ENCODE measurements at places on chromosomes 11 and 22. TPM values are rescaled to one million over a fixed set of nuclear protein-coding genes. Genes with fewer than 3 reads are reported as not detected.

DNA sequence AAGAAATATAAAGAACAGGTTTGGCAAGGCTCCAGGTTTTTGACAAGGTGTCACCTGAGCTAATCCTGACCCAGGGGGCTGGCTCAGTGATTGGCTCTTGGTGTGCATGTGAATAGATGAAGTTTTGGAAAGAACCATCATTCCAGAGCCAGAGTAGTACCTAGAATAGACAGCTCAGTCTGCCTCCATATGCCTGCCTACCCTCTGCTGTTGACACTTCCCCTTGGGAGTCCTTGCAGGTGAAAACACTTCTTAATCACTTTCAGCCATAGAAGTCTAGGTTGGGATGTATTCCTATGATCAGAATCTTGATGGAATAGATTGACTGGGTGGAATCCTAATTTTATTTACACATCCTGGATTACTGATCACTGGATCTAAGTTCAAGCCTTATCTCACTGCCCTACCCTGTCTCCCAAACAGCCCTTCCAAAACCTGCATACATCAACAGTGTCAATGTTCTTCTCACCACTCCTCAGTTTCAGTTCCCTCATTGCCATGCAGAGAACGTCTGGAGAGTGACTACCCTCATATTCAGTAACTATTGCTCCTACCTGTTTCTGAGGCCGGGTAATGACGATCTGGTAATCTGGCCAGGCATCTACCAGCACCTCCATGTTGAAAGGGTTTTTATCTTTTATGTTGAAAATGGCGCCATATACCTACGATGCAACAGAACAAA, 6.7 kb downstream of the GLYATL2 start:
- no peaks in the 10 kb centered on the region for H3K4me1 ChIP-seq
- no peak overlapping the region for H3K27ac ChIP-seq
- no peak for DNase-seq
- H3K36me3 ChIP-seq: no peaks in the 10 kb centered on the region
- H3K27me3 ChIP-seq: no peaks in the 10 kb centered on the region

- H3K36me3 ChIP-seq: no peaks in the 10 kb centered on the region
- DNase-seq: no peak
- peak overlapping the region; percentile 69 for H3K4me3 ChIP-seq
- no peak overlapping the region for H3K27ac ChIP-seq
- H3K4me1 ChIP-seq: peaks cover 3% of the 10 kb centered on the region
- H3K27me3 ChIP-seq: peaks cover 13% of the 10 kb centered on the region
Observed at GRCh38 chr11:118252688-118253087, 523 bp upstream of the MPZL3 start.

Gene KRTAP5-1
- polyA plus RNA-seq: not detected

Gene B4GAT1
- polyA plus RNA-seq: 50.3 TPM

GRCh38 chr11:2122907-2123627, 16.1 kb downstream of the IGF2 start:
- H3K4me3 ChIP-seq: no peak overlapping the region
- no peak for DNase-seq
- H3K36me3 ChIP-seq: no peaks in the 10 kb centered on the region

Gene NF2
- polyA plus RNA-seq: 12.8 TPM

DNA sequence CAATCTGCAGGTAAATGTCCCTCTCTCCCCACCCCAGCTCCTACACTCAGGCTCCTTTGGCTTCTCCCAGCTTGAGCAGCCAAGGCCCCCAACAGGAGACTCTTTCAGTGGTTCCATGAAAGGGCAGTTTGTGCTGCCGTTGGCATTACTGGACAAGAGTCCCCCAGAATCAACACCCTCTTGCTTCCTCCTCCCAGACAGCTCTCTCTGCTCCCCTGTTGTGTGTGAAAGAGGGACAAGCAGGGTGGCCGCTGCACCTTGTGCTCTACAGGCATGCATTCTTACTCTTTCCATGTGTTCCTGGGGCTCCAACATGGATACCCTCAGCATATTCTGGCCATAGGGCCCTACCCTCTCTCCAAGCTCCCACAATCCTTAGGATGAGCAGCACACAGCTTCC, 48.7 kb downstream of the P4HA3 start:
- H3K27me3 ChIP-seq: no peaks in the 10 kb centered on the region
- H3K4me3 ChIP-seq: no peak overlapping the region
- no peaks in the 10 kb centered on the region for H3K36me3 ChIP-seq
- H3K4me1 ChIP-seq: peaks cover 18% of the 10 kb centered on the region
- no peak overlapping the region for H3K27ac ChIP-seq

Gene PNPLA3
- polyA plus RNA-seq: not detected

GRCh38 chr11:33880979-33881378, 10.9 kb downstream of the LMO2 start:
- DNase-seq: no peak
- no peaks in the 10 kb centered on the region for H3K27me3 ChIP-seq
- no peak overlapping the region for H3K27ac ChIP-seq
- H3K4me1 ChIP-seq: no peaks in the 10 kb centered on the region
- H3K4me3 ChIP-seq: no peak overlapping the region

- no peaks in the 10 kb centered on the region for H3K36me3 ChIP-seq
- H3K27me3 ChIP-seq: peaks cover 3% of the 10 kb centered on the region
- no peak overlapping the region for H3K4me3 ChIP-seq
- H3K27ac ChIP-seq: no peak overlapping the region
Observed at GRCh38 chr22:49466878-49467595, 360.6 kb downstream of the BRD1 start.

Gene SMTNL1
- polyA plus RNA-seq: 19.7 TPM

- no peak overlapping the region for H3K4me3 ChIP-seq
- peaks cover 29% of the 10 kb centered on the region for H3K4me1 ChIP-seq
- no peaks in the 10 kb centered on the region for H3K36me3 ChIP-seq
- no peaks in the 10 kb centered on the region for H3K27me3 ChIP-seq
- H3K27ac ChIP-seq: peak overlapping the region; percentile 80
Observed at GRCh38 chr11:46920755-46921154, 2.4 kb upstream of the LRP4 start.

DNA sequence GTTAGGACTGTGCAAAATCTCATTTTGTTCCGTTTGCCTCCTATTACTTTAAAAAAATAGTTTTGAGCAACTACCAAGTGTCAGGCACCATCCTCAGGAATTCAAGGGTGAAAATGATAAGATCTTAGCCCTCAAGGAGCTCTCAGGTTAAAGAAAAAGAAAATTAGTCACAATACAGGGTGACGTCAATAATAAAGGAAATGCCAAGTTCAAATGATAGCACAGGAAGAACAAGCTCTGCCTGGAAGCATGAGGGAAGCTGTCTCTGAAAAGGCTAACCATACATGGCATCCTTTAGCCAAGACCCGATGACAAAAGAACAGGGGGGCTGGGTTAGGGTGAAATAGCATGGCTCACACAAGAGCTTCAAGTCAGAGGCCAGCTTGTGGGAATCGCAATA, 11.1 kb upstream of the MPZL2 start:
- peak overlapping the region; percentile 23 for H3K27ac ChIP-seq
- no peak overlapping the region for H3K4me3 ChIP-seq
- H3K36me3 ChIP-seq: no peaks in the 10 kb centered on the region
- H3K4me1 ChIP-seq: no peaks in the 10 kb centered on the region
- no peak for DNase-seq

- H3K27ac ChIP-seq: peak overlapping the region; percentile 91
- H3K27me3 ChIP-seq: no peaks in the 10 kb centered on the region
- H3K4me1 ChIP-seq: peaks cover 57% of the 10 kb centered on the region
- DNase-seq: no peak
- H3K4me3 ChIP-seq: peak overlapping the region; percentile 90
Observed at GRCh38 chr11:46917109-46917761, 1.1 kb downstream of the LRP4 start.

GRCh38 chr11:9130297-9130696, 38.9 kb upstream of the SCUBE2 start:
- no peaks in the 10 kb centered on the region for H3K27me3 ChIP-seq
- peaks cover 6% of the 10 kb centered on the region for H3K4me1 ChIP-seq
- H3K27ac ChIP-seq: no peak overlapping the region
- H3K36me3 ChIP-seq: peaks cover 3% of the 10 kb centered on the region

GRCh38 chr11:75576499-75576918, 14.5 kb downstream of the SERPINH1 start:
- H3K27me3 ChIP-seq: no peaks in the 10 kb centered on the region
- DNase-seq: peak; percentile 72
- H3K36me3 ChIP-seq: peaks cover 6% of the 10 kb centered on the region
- no peak overlapping the region for H3K27ac ChIP-seq

- DNase-seq: no peak
- H3K27me3 ChIP-seq: no peaks in the 10 kb centered on the region
- H3K4me1 ChIP-seq: peaks cover 31% of the 10 kb centered on the region
Observed at GRCh38 chr11:27470826-27471588, 1.6 kb downstream of the LGR4 start.

Gene SLC25A18
- 5.5 TPM for polyA plus RNA-seq

- H3K27ac ChIP-seq: no peak overlapping the region
- no peaks in the 10 kb centered on the region for H3K4me1 ChIP-seq
- no peaks in the 10 kb centered on the region for H3K36me3 ChIP-seq
- H3K27me3 ChIP-seq: no peaks in the 10 kb centered on the region
Observed at GRCh38 chr22:24601217-24602104, 1.5 kb upstream of the GGT1 start.

- no peaks in the 10 kb centered on the region for H3K4me1 ChIP-seq
- no peak overlapping the region for H3K27ac ChIP-seq
- H3K27me3 ChIP-seq: no peaks in the 10 kb centered on the region
- no peak overlapping the region for H3K4me3 ChIP-seq
- no peak for DNase-seq
- H3K36me3 ChIP-seq: peaks cover 98% of the 10 kb centered on the region
Observed at GRCh38 chr11:3747704-3748103, 49.6 kb downstream of the NUP98 start.

GRCh38 chr11:35056391-35057093, 82.4 kb upstream of the CD44 start:
- H3K4me1 ChIP-seq: no peaks in the 10 kb centered on the region
- no peak overlapping the region for H3K27ac ChIP-seq
- no peak for DNase-seq
- H3K4me3 ChIP-seq: no peak overlapping the region
- H3K36me3 ChIP-seq: no peaks in the 10 kb centered on the region

Data from psoas muscle (tissue), 8 donors.